SK-N-SH (cell line): ENCODE measurements at places on chromosomes 1 and 21. TPM values are rescaled to one million over a fixed set of nuclear protein-coding genes. Genes with fewer than 3 reads are reported as not detected.

GRCh38 chr1:201505503-201505890 lies 1.4 kb downstream of the CSRP1 start:
- no peak for DNase-seq

- no peak for DNase-seq
Observed at GRCh38 chr1:99252630-99253029, 11.7 kb upstream of the PLPPR4 start.

- DNase-seq: no peak
Observed at GRCh38 chr1:156664046-156664766, 13.0 kb downstream of the NES start.

SH2D5 gene
- 6.1 and 6.5 TPM in 2 replicates for polyA plus RNA-seq

DNA sequence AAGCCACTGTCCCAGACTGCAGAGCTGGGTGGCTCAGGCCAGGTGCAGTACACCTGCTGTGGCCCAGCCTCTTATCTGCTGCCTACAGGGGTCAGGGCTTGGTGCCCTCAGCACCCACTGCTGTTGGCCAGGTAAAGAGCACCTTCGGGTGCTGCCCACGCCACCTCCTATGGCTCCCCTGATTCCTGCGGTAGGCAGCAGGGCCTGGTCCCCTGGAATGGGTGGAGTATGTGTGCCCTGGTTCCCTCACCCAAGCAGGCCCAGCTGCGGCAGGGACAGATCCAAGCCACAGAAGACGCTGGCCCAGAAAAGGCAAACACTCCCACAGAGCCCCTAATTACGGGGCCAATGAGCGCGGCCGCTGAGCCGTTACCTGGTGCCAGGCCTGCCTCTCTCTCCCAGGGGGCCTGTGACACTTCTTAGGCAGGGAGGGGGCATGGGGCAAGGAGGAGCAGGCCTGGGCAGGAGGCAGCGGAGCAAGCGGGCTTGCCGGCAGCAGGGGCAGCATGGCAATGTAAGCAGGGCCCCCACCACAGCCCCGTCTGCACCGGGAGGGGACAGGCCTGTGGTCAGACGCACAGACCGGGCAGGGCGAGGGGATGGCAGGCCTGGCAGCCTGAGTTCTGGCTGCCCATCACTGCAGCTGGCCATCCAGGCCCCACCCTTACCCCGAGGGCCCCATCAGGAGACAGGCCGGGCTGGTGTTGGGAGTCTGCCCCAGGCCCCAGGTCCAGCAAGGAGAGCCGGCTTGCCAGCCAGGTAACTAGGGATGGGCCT lies 19.0 kb downstream of the ESPN start:
- no peak for DNase-seq

DNA sequence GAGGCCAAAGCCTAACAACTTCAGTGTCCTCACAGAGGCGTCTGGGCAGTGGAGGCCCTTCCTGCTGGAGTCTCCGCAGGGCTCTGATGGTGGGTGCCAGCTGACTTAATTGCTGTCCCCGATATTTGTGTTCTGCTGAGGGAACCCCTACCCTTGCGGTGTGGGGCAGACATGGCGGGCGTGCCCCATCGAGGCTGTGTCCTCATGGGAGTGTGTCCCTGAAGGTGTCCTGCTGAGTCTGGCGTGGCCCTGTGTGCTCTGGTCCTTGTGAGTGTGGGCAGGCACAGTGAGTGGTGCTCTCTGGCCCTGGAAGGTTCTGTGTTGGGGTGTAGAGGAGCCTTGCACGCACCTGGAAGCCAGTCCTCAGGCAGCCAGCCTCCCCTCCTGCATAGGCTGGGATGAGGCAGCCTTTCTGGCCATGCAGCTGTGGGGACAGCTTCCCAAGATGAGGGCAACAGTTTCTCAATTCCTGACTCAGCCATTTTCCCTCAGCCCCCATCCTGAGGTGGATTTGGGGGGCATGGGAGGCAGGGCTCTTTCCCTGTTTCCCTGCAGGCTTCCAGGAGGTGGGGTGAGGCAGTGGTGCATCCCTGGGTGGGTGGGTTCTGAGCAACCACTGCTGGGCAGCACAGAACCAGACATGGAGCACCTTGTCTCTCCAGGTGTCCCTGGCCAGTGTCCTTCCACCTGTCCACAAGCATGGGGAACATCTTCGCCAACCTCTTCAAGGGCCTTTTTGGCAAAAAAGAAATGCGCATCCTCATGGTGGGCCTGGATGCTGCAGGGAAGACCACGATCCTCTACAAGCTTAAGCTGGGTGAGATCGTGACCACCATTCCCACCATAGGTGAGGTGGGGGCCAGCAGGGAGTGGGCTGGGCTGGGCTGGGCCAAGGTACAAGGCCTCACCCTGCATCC lies 6.5 kb downstream of the C1orf35 start:
- DNase-seq: peak; percentile 3

RUNX3 gene
- polyA plus RNA-seq: not detected in 2 replicates

AMY1C gene
- polyA plus RNA-seq: not detected in 2 replicates

DNA sequence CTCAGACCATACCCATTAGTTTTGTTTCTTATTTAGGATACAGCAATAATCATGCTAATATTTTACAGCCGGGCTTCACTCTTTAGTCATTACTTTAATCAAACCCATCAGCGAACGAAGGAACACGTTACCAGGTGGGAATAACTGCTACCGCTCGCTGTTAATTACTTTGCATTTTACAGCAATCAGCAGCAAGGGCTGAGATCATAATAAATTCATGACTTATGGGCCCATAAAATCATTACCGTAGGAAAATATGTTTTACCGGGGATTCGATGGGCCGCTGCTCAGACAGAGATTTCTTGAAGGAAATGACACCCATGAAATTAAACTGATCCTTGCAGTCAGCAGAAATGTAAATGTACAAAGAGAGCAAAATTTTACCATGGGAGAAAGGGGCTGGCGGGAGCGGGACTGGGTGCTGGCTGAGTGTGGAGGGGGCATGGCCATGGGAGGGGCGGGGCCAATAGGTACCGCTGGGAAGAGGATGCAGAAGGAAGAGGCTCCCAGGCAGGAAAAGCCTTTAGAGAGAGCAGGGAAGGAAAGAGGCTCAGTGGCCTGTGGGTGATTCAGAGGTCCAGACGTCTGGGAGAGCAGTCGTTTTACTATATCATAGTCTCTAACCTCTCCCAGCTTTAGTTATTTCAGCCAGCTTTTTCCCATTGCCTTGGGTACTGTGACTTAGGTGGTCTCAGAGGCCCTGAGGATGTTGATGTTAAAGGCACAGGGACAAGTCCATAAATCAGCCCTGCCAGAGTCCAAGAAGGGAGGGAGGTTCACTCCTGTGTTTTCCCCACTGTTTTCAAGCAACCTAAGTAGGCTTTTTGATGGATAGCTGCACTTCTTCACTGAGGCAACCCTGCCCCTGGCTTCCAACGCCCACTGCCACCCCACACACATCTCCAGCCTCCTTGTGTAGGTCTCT lies 258.9 kb downstream of the SEC16B start:
- DNase-seq: no peak

- DNase-seq: no peak
Observed at GRCh38 chr1:168609741-168610510, 33.5 kb downstream of the XCL1 start.

GRCh38 chr1:53432611-53433010 lies 26.6 kb upstream of the DMRTB1 start:
- DNase-seq: no peak

CFHR5 gene
- polyA plus RNA-seq: not detected in 2 replicates

DNA sequence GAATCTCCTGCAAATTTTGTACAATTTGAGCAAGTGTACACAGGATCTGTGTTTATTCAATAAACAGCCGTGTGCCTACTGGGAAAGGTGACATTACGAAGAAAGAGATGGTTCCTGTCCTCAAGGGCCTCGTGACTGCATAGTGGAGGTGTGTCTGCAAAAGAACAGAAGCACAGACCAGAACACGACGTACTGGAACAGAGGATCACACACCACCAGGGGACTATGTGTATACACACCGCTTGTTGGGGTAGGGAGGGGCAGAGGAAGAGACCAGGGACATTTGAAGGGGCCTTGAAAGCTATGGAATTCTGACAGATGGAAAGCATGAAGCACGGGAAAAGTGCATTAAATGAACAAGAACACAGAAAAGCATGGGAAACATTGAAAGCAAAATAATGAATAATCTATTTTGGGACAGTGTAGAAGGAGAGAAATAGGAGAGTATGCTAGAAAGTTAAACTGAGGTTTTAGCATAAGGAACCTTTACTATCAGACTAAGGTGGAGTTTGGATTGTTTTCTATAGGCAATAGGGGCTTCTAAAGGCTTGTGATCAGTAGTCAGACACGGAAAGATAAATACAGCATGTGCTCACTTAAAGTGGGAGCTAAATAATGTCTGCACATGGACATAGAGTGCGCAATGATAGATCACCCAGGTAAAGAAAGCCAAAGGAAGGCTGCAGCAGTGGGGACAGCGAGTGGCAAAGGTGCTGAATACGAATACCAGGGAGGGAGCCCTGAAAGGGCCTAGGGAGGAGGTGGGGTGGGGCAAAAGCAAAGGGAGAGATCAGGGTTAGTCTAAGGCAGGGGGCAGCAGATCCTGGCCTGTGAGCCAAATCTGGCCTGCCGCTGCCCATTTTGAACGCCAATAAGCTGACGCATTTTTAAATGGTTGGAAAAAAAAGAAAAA lies 11.0 kb downstream of the JAK1 start:
- no peak for DNase-seq

- DNase-seq: no peak
Observed at GRCh38 chr1:158021721-158022120, 28.3 kb downstream of the KIRREL1 start.

LCE1E gene
- not detected in 2 replicates for polyA plus RNA-seq

- peak; percentile 20 for DNase-seq
Observed at GRCh38 chr1:116345843-116346242, 27.2 kb upstream of the ATP1A1 start.

PTPN14 gene
- polyA plus RNA-seq: 12.8 and 14.3 TPM in 2 replicates

FCRL2 gene
- polyA plus RNA-seq: not detected in 2 replicates

DNA sequence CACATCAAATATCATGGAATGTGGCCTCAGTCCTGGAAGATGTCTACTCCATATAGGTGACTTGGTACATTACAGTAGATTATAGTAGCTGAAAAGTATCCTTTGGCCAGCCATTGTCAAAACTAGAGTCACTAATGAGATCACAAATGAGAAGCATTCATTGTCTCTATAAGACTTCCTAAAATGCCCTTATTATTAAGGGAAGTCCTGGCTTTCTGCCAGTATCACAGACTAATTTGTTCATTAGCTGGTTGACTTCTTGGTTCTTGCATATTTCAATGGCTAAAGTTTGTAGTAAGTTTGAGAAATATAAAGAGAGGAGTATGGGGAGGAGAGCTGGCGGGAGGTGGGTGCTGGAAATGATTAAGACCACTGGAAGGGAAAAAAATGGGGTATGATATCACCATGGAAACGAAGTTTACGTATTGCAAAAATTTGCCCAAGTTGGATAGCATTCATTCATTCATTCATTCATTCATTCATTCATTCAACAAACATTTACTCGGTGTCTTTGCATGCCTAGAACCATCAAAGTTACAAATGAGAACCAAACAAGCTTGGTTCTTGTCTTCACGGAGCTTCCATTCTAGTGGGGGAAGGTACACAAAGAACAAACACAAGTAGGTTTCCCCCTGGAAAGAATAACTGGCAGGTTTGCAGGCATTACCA lies 11.7 kb upstream of the B3GALNT2 start:
- no peak for DNase-seq

SRRM1 gene
- polyA plus RNA-seq: 52.3 and 56.1 TPM in 2 replicates

DNA sequence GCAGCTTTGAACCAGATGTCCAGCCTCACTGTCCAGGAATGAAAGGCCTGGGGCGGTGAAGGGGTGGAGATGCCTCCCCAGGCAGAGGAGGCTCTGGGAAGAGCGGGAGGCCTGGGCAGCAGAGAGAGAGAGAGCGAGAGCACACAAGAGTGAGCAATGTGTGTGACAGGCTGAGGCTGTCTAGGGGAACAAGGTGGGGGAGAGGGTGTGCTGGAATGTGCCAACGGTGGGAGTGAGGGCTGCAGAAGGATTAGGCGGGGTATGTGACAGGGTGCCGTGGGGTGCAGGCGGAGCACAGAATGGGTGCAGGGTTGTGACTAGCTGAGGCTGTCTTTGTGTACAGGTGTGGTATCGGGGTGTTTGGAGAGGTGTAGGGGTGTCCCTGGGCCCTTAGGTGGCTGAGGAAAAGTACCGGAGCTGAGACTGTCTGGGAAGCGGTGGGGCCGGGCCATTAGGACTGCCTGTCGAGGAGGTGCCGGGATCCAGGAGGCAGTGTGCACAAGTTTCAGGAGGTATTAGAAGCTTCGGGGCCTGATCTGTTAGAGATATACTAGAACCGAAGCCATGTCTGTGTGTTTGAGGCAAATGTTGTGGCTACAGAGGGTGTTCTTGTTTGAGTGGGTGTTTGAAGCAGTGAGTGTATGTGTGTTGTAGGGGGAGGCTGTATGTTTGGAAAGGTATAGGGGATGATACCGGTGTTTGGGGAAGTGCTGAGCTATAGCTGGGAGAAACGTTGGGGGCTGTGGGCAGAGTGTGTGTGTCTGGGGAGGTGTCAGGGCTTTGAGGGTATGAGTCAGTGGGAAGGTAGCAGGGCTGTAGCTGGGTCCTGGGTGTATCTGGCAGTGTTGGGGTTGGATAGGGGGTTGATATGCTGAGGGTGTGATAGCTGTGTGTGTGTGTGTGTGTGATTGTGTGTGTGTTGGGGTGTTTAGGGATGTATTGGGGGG lies 9.1 kb downstream of the AHDC1 start:
- no peak for DNase-seq

SERTAD4 gene
- 2.6 and 2.9 TPM in 2 replicates for polyA plus RNA-seq

PRDM15 gene
- 6.6 and 7.0 TPM in 2 replicates for polyA plus RNA-seq

GRCh38 chr1:80731241-80731894 lies 1069.4 kb upstream of the ADGRL2 start:
- no peak for DNase-seq

DNA sequence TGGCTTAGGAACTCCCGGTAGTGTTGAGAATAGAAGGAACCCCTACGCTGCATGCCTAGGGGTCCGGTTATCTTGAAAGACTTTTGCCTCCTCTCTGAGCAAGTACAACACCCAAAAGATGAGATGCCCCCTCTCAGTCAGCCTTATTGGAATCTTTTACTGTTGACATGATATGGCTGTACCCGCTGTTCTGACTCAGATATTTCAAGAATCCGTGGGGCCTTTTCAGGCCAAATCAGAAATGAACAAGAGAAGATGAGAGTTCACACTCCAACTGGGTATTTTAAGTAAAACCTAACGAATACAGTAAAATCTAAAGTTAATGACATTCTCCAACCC lies 164.2 kb downstream of the PPIAL4G start:
- no peak for DNase-seq

CLIC6 gene
- 0.03 and 0.08 TPM in 2 replicates for polyA plus RNA-seq

SAMSN1 gene
- polyA plus RNA-seq: not detected in 2 replicates
